Stimulated activated CD8-positive, alpha-beta memory T cell treated with anti-CD3 and anti-CD28 coated beads, Interleukin-2, amount 100 ng/mL, for 1 hour (primary cell): ENCODE measurements at places on chromosomes 11 and 22.

DNA sequence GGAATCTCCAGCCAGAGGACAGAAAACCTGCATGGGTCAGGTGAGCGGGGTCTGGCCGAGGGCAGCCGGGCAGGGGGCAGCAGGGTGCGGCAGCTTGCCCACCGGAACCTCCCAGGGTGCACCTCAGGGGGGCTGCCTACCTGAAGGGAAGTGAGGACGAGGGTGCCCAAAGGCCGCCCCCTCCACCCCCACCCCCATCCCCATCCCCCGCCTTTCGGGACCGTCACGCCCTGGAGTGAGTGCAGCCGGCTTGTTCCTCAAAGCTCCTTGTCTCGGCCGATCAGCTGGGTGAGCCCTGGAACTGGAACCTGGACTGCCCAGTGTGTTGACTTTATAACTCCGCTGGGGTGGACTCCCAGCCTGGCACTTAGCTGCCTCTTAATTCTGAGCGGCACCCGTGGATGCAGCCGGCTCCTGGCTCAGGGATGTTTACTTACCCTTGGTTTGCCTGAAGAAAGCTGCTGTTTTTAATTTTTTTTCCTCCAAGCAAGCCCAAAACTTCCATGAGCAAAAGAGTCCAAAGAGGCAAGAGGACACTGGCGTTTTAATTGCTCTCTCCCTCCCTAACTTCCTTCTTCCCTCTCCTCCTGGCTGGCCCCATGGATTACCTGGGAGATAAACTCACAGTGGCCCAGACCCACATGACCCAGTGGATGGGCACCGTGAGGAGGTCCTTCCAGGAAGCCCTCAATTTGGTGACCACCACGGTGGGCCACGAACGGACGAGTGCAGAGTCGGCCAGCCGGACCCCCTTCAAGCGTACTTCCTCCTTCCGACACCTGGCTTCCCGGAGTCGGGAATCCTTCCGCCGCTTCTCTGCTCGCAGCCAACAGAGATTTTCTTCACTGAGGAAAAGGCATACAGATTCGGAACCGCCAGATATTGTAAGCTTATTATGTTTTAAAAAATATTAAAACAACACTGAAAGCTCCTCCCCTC, 87.8 kb upstream of the CRYBB3 start:
- DNase-seq, result no peak

DNA sequence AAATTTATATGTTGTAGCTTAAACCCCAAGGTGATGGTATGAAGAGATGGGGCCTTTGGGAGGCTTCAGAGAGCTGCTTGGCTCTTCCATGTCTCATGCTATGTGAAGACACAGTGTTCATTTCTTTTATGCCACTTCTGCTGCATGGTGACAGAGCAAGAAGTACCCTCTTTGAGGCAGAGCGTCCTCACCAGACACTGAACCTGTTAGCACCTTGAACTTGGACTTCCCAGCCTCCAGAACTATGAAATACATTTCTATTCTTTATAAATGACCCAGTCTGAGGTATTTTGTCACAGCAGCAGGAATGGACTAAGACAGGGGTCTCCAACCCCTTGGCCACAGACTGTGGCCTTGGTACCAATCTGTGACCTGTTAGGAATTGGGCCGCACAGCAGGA, 146.4 kb upstream of the TIMP3 start:
- DNase-seq, result no peak

DNA sequence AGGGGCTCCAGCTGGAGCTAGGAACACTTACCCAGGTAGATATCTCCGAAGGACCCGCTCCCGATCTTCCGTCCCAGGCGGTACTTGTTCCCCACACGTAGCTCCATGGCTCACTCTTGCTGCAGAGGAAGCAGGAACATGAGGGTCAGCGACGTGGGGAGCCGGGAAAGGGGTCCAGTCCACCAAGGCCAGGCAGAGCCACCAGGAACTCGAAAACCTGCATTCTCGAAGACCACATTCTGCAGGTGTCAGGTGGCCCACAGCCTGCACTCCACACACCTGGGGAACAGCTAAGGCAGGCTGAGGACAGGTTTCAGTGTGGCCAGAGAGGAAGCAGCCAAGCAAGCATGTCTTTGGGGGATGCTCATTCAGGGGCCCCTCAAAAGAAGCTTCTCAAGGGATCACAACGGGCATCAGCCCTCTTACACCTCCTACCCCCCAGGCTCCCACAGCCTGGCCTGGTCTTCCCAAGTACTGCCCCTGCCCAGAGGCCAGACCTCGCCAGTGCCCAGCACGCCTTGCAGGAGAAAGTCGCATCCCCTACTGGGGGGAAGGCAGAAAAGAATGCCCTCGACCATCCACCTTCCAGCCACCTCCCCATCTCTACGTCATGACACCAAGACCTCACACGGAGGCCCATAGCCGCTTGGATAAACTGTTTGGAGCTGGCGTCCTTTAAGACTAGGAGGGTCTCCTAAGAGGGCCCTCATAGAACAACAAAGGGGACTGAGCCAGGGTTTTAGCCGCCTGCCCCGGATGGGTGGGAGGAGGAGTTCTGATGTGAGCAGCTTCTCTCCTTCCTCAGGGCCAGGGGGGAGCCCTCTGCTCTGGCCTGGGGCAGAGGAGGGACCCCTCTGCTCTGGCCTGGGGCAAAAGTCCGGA, 2.9 kb downstream of the CSNK1E start:
- DNase-seq, result no peak

DNA sequence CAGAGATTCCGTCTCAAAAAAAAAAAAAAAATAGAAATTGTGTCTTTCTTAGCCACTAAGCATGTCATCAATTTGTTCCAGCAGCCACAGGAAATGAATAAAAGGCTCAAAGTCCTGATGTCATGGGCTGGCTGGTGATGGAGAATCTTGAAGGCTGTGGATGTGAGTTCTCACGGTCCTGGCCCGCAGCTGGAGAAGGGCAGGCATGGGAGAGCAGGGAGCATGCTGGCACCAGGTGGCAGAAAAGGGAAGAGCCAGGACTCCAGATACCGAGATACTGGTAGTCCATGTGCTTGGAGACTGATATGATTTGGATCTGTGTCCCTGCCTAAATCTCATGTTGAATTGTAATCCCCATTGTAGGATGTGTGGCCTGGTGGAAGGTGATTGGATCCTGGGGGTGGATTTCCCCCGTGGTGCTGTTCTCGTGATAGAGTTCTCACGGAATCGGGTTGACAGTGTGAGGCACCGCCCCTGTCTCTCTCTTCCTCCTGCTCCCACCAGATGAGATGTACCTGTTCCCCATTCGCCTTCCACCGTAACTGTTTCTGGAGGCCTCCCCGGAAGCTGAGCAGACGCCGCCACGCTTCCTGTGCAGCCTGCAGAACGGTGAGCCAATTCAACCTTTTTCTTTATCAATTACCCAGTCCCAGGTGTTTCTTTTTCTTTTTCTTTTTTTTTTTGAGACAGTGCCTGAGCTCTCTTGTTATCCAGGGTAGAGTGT, 18.1 kb downstream of the MRGPRD start:
- no peak for DNase-seq

- DNase-seq, result no peak
These were observed 11.8 kb downstream of the SOX10 start for GRCh38 chr22:37972527-37972926.

DNA sequence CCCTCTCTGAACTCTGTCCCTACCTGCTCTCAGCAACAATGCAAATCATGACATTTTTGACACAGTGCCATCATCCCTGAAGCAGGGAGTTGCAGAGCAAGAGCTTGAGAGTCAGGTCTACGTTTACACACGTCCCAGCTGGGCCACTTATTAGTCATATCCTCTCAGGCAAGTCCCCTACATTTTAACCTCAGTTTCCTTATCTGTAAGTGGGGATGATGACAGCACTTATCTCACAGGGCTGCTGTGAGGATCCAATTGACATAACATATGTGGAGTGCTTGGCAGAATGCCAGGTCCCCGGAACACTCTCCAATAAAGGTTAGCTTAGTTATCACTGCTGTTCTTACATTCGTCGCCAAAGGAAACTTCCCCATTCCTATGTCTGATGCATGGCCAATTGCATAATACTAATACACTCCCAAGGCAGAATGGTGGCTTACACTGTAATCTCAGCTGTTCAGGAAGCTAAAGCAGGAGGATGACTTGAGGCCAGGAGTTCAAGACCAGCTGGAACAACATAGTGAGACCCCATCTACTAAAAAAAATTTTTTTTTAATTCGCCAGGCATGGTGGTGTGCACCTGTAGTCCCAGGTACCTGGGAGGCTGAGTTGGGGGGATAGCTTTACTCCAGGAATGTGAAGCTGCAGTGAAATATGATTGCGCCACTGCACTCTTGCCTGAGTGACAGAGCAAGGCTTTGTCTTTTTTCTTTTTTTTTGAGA, 16.6 kb downstream of the ASCC2 start:
- no peak for DNase-seq

DNA sequence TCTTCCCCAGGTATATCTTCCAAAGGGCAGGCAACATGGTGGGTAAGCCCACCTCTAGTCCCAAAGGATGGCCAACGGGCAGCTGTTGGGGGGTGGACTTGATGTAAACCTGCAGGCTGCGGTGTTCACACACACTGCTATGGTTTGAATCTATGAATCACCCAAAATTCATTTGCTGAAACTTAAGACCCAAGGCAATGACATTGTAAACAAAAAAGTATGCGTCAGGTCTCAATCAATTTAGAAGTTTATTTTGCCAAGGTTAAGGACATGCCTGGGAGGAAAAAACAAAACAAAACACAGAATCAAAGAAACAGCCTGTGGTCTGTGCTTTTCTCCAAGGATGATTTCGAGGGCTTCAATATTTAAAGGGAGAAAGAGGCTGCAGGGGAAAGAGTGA, 18.3 kb downstream of the RCN1 start:
- no peak for DNase-seq

DNA sequence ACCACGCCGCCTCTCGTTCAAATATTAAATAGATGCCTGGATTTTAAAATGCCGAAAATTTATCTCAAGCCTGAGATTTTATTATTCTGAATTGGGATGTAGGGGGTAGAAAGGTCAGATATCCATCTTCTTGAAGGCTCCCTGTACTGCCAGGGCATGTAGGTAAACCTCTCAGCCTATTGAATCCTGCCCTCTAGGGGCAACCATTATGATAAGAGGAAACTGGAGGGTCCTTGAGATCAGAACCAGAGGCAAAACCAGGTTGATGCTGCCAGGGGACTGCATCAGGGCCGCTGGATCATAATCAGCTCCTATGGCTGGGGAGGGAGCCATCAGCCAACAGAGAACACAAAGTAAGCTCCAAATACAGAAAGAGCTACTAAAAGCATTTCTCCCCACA, 92.4 kb downstream of the KCNC1 start:
- DNase-seq, result no peak

- no peak for DNase-seq
These were observed 74.4 kb downstream of the SLC1A2 start for GRCh38 chr11:35344681-35345574.

- DNase-seq, result no peak
These were observed 12.3 kb downstream of the GUCD1 start for GRCh38 chr22:24542641-24543040.

DNA sequence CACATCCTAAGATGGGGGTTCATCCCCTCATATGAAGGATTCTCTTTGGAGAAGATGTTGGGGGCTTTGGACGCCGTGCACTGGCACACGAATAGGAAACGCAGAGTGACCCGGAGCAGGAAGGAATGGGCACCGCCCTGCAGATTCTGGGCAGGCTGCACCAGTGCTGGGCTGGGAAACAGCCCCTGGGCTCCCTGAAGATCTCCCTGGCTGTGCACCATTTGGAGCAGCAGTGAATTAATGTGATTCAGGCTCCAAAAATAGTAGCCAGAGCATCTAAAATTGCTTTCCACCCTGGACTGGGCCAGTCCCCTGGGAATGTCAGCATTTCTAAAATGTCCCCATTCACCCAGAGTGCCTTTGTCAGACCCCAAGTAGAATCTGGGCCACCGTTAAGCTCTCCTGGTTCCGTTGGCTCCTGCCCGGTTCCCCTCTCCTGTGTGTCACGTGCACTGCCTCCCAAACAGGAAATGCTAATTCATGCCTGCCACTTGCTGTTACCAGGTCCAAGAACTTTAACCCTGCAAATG, 18.6 kb downstream of the IRAG1 start:
- DNase-seq, result no peak

DNA sequence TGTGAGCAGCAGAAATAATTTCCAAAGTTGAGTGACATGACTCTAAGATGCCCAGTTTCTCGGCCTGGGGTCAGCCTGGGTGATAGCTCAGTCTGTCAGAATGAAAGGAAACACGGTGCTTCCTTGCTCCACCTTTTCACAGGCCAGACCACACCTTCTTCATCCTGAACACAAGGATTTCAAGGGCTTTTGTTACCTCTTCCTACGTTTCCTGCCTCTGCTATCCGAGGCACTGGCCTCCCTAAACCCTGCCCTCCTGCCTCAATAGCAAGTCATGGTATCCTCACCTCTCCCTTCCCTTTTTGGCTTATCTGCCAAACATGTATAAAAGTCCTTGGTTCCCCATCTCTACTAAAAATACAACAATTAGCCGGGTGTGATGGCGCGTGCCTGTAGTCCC, 1.7 kb upstream of the OR51E1 start:
- DNase-seq, result no peak

DNA sequence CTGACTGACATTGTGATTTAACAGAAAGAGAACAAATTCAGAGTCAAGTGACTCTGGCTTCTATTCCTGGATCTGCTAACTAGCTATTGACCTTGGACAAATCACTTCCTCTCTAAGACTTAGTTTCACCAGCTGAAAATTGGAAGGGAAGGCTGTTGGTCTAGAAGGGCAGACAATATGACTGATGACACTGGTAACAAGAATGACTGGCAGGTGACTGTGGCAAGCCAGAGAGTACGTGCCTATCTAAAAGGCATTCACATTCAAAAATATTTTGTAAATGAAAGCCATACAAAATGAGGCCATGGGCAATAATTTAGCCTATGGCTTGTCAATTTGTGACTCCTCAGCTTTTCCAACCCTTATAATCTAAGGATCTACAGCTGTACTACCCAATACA, 23.5 kb downstream of the SERGEF start:
- no peak for DNase-seq

DNA sequence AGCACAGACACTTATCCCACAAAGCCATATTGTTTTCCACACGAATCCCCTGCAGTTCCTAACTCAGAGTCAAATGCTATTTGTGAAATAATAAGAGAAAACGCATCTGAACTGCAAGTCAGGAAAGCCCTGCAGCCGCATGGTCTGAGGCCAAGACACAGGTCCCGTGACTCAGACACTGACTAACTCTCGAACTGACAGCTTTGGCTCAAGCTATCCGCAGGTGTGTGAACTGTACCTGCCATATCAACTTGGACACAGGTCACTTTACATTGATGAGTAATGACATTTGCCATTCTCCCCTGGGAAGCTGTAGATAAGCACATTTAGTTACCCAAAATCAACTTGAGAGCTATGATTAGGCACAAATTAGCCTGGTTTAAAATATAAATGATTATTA, 34.9 kb upstream of the NFRKB start:
- no peak for DNase-seq

- no peak for DNase-seq
These were observed 16.5 kb downstream of the ARRB1 start for GRCh38 chr11:75334976-75335375.

GRCh38 chr11:28619846-28620540, 511.8 kb downstream of the METTL15 start:
- DNase-seq, result no peak

DNA sequence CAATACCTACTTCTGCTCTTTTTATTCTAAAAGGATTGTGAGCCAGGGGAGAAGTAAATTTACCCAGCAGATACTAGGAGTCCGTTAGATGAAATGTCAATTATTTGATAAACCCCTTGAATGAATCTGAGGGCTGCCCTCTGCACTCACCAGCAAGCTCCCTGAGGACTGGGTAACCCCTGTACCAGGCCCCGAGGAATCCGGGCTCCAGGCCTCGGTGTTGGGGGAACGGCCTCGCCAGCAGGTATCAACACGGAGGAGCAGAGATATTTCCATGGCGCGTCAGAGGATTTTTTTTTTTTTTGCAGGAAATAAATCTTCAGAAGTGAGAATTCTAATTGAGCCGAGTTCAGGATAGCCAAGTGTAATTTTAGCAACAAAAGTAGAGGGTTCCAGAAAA, 1408.8 kb downstream of the BRD1 start:
- no peak for DNase-seq
